ENCODE measurements at places on chromosomes 4 and X. TPM values are rescaled to one million over a fixed set of nuclear protein-coding genes. Genes with fewer than 3 reads are reported as not detected.

CABS1 gene
- total RNA-seq = not detected

AREG gene
- total RNA-seq = 9.3 TPM

GRCh38 chr4:70402762-70403161 lies 5.0 kb downstream of the OPRPN start:
- no peak for DNase-seq

GRCh38 chr4:179631321-179631720 lies 2189.1 kb upstream of the AGA start:
- no peak for DNase-seq

DNA sequence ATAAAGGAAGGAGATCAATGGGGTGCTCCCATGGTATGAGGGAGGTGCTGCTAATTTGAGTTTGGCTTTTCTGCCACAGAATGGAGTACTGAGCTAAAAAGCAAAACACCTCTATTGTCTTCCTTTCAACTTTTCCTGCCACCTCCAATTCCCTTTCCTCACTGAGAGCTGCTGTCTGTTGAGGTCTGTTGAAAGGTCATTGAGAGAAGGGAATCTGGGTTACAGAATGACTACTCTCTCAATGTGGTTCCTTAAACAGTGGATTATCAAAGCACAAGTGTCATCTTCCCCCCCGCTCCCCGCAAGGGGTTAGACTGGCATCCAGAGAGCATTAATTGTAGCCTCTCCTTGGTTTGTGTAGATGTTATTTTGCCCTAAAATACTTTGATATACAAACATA lies 10.7 kb downstream of the USP9X start:
- no peak for DNase-seq

- no peak for DNase-seq
Measured at GRCh38 chr4:52606726-52607125, 52.4 kb downstream of the USP46 start.

DNA sequence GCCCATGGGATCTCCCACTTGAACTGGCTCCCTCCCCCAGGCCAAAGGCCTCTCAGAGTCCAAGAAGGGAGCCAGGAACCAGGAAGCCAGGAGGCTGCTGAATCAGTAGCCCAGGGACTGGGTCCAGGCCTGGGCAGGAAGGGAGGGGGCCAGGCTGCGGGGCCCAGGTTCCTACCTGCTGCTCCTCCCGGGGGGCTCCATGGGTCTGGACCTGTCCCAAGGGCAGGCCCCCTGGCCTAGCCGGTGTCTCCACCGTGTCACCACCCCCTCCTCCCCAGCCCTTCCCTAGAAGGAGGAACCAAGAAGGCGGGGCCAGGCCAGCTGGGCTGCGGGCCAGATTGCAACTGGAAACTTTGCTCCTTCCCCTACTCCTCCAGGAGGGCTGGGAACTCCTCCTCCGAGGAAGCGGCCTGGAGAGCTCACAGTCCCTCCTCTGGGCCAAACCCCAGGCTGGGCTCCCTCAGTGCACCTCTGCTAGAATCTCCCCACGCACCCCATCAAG lies at the start of gene IQSEC2:
Gene IQSEC2 (minus strand): TSS at position 264 of the 502 bp plus-strand sequence.
- no peak for DNase-seq
